Epithelial cell of prostate (primary cell): ENCODE measurements at places on chromosomes 1 and 21.

- no peak for DNase-seq
Observed at GRCh38 chr21:42931560-42932235, 6.3 kb upstream of the ERVH48-1 start.

- no peak for DNase-seq
Observed at GRCh38 chr1:199591468-199591867, 436.0 kb upstream of the NR5A2 start.

DNA sequence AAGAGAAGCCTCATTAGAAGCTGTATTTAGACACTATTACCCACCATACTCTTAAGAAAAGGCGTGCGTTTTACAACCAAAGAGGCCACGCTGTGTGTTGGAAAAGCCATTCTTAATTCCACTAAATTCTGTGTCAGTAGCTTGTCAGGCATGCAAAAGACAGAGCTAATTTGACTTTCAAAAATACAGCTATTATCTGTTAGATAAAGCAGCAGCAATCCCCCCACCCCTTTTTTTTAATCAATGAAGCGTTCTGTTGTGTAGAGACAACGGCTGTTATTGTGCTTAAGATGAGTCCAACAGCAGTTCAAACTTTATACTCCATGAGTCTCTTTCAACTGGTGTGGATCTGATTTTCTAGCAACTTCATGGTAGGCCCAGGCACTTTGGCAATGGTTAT, 43.5 kb downstream of the PLA2G4A start:
- no peak for DNase-seq

DNA sequence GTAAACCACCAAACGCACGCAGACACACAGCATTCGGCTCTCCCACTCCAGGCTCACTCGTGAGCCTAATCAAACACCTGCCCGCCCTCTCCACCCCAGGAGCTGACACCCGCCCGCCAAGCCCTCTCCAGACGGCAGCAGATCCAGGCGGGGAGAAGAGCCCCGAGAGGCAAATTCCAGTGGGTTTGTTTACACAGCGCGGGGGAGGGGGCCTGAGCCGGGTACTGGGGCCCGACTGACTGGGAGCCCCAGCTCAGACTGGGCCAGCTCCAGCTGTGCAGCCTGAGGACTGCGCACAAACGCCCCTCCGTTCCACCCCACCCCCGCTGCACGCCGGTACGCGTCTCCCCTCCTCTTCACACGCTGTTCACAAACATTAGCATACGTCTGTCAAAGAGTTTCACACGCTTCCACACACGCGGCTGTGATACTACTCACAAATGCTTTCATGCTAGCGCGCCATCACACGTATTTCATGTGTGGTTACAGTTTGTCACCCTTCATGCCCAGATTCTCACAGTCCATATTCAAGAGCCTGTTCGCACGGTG, 1.0 kb upstream of the EFNA1 start:
- no peak for DNase-seq

DNA sequence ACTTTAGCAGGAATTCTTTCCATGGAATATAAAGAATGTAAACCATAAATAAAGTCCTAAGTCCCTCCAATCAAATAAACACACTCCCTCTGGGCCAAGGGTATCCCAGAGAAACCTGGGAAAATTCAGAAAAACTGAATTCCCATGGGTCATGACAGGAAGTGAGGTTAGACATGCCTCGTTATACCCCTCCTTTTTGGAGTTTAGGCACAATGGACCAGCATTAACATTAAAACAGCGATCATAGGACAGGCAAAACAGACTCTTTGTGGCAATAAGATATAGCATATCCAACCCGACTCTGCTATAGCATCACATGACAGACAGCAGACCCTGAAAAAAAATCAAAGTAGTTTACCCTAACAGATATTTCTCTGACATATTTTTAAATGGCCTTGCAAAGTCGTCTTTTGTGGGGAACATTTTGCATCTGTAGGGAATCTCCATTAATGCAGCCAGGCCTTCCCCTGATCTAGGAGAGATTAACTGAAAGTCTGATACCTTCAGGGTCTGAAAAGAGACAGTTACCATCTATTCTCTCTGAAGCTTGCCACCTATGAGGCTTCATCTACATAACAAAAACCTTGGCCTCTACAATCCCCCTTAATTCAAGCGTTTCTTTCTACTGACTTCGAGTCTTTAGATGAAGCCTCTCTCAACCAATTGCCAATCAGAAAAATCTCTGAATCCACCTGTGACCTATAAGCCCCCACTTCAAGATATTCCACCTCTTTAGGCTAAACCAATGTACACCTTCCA, 143.0 kb upstream of the KCNK1 start:
- no peak for DNase-seq
